ENCODE measurements at places on chromosomes 12 and 14.

DNA sequence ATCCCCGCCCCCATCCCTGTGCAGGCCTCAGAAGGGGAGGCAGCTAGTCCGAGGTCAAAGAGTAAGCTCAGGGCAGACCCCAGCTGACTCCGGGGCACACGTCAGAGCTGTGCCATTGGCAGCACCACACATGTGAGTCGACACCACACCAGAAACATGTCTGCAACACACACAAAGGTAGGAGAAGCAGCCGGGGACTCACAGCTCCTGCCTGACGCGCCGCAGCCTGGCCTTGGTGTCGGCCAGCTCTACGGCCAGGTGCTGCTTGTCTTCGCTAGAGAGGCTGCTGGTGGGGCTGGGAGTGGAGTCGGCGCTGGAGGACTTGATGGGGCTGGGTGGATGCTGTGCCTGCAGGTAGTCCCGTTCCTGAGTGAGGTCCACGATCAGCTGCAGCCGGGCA, 78.5 kb downstream of the CCDC88C start:
- DNase-seq, result no peak

DNA sequence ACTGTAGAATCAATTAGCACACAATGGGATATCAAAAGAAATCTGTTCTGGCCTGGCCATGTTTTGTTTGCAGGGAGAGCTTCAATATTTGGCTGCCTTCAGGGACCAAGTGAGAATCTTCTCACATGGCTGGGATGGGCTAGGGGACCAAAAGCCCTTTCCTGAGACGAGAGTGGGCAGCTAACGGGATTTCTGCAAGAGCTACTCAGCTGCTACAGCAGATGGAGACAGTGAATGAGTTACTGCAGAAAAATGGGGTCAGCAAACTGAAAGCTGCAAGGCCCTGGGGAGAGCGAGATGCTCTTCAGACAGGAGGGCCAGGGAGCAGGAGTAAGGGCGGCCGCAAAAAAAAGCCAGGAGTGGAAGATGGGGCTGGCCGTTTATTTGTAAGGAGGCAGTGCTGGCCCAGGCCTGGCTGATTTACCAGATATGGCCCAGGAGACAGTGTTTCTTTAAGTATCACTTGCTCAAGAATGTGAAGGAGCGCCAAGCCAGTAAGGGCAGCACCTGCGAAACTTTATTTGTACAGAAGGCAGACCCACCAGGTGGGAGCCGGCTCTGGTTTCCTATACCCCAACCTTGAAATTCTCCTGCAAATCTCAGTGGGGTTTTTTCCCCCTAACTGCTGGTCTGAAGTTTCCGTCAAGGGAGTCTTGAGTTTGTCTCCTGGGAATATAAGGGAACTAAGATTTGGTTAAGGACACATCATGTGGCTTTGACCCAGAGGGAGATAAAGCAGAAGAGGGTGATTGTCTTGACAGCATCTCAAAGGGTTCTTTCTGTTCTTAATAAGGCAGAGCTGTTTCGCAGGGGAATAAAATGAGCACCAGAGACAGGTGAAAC, 57.8 kb downstream of the SSH1 start:
- DNase-seq, result no peak

DNA sequence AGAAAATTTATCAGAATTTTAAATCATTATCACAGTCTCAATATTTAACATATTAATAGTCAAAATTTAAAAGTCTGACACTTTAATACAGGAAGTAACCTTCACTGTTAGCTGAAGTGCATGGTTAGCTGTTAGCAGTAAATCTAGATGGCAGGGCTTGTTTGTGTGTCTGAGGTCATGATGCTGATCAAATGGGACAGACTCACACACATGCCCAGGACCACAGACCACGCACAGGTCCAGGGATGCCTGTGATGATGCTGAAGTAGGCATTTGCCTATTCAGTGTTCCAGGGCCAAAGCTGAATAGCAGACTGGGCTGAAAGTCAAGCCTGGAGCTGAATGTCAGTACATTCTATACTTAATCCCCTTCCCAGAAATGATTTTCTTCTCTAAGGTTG, 20.5 kb downstream of the FNTB start:
- no peak for DNase-seq

DNA sequence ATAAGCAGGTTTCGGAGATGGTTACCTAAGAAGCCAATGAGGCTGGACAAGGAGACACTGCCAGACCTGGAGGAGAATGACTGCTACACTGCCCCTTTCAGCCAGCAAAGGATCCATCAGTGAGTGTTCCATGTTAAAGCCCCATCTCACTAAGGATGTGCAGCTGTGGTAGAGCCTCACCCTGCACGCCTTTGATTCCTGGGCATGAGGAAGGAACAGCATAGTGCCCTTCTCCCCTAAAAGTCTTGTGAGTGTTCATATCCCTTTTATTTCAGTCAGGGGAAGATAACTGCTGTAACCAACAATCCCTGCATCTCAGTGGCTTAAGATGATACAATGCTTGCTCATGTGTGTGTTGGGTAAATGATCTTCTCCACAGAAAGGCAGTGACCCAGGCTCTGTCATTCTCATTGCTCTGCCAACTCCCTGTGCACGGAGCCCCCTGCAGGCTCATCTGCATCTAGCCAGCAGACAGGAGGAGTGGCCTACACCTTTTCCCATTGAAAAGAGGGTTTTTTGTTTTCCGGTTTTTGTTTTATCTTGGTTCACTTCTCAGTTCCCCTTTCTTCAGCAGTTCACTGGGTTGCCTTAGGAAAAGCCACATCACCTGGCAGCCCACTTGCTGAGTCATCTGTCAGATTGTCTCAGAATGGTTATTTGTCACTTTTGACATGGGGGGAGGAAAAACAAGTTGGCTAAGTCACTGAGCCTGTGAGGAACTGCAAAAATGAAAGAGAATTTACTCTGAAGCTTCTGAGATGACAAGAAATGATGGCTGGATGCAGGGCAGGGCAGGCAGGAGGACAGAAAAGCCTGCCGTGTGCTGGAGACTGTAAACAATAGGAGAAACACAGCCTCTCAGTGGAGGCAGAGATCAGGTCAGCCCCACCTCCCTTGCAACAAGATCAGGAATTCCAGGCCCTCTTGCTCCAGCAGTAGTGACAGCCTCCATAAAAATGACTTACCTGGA, 193.3 kb downstream of the ANO4 start:
- no peak for DNase-seq

DNA sequence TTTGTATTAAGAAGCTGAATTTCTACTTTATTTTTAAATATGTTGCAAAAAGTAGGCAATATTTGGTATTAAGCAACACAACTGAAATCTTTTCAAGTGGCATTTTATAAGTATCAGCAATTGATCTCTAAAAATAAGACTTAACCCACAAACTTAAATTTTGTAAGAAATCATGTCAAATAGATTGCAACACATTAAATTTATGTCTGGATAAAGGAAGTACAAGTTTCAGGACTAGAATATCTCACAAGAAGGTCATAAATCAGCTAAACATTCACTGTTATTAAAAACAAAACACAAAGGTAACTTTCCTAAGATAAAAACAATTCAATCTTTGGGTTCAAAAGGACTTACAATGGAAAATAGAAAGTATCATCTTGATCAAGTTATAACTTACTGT, 32.8 kb downstream of the CPNE8 start:
- no peak for DNase-seq

GRCh38 chr12:1791104-1791841, 29.1 kb upstream of the LRTM2 start:
- DNase-seq, result no peak

- no peak for DNase-seq
Observed at GRCh38 chr12:124484526-124484953, 82.9 kb downstream of the NCOR2 start.

GRCh38 chr12:119372540-119372939, 38.0 kb downstream of the CCDC60 start:
- DNase-seq, result no peak

DNA sequence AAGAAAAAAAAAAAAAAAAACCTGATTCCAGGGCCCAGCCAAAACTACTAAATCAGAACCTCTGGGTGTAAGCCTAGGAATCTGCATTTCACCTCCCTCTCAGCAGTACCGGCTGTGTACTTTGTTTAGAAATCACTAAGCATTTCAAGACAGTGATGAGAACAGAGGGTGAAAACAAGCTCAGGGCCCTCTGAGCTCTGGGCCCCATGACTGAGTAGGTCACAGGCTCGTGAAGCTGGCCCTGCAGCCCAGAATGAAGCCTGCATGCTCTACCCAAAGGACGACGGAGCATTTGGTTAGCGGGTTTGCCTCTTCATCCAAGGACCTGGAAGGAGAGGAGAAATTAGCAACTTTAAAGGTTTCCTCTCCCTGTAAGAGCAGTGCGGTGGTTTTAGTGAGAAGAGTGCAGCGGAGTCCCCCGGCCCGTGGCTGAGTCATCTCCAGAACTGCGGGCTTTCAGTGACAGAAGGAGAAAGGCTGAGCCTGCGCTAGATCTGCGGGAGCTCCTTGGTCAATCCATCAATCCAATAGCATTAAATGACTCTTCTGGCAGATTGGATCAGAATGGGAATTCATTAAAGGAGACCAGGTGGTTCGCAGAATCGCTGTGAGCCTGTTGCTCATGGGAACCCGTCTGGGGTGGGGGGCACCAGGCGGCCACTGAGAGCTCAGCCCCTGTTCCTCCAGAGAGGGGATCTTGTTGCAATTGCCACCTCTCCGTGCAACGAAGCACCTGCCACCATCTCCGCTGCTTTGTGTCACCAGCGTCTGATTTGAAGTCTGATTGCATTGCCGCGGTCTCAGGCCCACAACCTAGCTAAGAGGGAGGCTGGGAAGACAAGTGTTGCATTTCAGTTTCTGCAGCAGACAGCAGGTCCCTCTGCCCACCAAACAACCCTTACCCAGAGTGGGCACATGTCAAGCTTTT, 7.3 kb downstream of the IL31 start:
- no peak for DNase-seq

DNA sequence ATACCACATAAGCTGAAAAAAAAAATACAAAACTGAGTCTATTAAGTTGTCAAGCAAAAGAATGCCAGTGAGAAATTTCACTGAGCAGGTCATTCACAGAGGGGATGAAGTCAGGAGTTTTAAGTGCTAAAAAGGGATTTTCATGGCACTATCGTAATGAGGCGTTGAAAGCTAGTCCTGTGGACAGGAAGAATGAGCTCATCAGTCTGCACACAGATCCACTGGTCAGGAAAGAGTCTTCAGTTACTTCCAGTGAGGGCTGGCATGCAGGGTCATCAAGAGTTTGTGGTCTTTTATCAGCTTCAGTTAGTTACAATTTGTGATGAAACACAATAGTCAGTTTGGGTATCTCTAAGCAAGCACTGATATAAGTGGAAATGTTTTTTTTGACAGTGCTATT, 88.1 kb upstream of the WSCD2 start:
- DNase-seq, result no peak

DNA sequence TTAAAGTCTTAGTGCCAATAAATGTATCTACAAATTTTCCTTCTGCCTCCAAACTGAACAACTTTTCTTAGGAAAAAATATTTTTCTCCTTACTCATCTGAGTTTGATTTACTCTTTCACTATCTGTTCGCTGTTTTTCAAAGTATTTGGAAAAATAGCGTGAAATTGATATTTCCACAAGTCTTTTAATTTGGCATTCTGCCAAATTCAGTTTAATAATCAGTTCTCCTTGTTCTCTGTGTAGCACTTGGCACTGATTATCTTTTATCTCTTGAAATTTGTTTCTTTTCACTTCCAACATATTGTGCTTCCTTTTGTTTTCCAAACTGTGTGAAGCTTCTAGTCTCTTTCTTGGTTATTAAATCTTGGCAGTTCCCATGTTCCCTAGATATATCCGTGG, 559.8 kb downstream of the RPL10L start:
- no peak for DNase-seq

- DNase-seq, result no peak
Observed at GRCh38 chr14:68589447-68590200, 203.2 kb downstream of the ZFP36L1 start.

DNA sequence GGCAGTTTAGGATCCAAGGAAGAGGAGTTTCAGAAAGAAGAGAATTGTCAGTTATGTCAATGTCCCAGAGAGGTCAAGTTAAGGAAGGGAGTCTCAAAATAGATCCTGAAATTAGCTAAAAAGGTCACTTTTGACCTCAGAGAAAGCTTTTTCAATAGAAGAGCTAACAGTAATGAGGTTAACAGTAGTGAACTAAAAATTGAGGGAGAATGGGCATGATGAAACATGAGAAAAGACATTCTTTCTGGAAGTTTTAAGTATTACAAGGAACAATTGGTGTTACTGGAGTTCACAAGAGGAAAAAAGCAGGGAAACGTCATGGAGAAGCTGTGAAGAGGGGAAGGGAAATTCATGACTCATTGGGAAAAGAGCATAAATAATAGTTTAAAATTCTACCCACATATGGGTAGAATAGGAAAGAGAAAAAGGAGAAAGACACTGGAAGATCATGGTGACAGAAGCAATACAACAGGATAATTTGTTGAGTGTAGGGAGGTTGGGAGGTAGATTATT, 381.2 kb upstream of the FAR2 start:
- DNase-seq, result no peak

GRCh38 chr14:89265234-89265633, 151.8 kb downstream of the FOXN3 start:
- DNase-seq, result no peak

- no peak for DNase-seq
Observed at GRCh38 chr12:67414011-67414715, 145.0 kb downstream of the CAND1 start.

DNA sequence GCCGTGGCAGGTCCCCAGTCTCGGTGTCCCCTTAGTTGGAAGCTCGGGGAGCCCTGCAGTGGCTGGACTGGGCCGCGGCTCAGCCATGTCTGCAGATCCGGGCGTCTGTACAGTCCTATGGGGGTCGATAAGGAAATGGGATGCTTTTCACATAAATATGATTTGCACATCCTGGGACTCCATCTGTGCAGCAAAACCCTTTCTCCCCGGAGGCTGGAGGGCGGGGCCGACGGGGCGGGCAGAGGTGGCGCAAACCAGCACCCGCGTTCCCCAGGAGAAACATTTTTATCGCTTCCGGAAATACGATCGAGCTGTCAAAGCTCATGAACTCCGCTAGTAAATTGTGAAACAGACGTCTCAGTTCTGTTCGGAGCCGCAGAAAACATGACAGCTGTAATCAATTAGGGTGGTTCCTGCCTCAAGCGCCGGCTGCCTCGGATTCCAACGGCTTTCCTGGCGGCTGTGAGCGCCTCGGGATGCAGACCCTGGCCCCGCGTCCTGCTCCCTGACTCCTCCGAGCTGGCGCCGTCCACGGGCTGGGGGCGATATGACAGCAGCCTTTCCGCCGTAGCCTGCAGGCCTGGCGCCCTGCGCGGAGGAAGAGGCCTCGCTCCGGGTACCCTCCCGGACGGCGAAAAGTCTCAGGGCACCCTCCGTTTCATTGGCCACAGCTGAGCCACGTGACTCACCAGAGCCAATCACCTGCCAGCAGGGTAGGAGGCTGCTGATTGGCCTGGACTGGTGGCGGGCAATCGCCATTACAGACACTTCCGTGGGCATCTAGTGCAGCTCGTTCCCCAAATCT, 23.0 kb downstream of the DIO3 start:
- no peak for DNase-seq

DNA sequence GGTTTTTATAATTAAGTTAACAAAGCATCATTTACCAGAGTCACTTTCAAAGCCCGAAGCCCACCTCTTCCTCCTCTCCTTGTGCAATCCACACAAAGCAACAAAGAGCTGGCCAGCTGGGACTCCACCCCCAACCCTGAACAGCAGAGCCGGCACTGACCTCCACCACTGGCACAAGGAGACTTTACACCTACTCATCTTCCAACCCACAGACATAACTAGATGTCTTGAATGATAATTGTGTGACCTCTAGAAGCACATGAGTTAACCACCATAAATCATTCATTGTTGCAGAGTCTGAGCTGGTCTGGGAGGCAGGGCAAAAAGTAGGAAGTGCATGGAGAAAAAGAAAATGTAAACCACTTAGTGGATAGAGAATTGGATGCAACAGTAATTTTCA, 72.2 kb downstream of the ST8SIA1 start:
- DNase-seq, result no peak
